ENCODE measurements at places on chromosomes 4 and X. TPM values are rescaled to one million over a fixed set of nuclear protein-coding genes. Genes with fewer than 3 reads are reported as not detected.

The FOXR2 gene
- total RNA-seq, result not detected

The CTAG1B gene
- not detected for total RNA-seq

The NSUN7 gene
- 4.4 TPM for total RNA-seq

The EDNRA gene
- 64.2 TPM for total RNA-seq

The NR0B1 gene
- total RNA-seq, result not detected

The RBPJ gene
- 45.9 TPM for total RNA-seq

The LRRC66 gene
- total RNA-seq, result 0.50 TPM

The ACE2 gene
- total RNA-seq, result 6.0 TPM

The HTN3 gene
- not detected for total RNA-seq

The CT45A3 gene
- not detected for total RNA-seq

The STARD8 gene
- total RNA-seq, result 10.8 TPM

The ABCD1 gene
- total RNA-seq, result 15.9 TPM

The PCDH7 gene
- 11.2 TPM for total RNA-seq

The ADGRG2 gene
- 0.34 TPM for total RNA-seq

The TRPC5OS gene
- not detected for total RNA-seq

The SLC25A6 gene
- total RNA-seq, result 204 TPM

The USP51 gene
- total RNA-seq, result 3.5 TPM

The SMIM31 gene
- total RNA-seq, result not detected

The CBR4 gene
- total RNA-seq, result 19.1 TPM

The TMEM31 gene
- not detected for total RNA-seq

The HERC5 gene
- total RNA-seq, result 3.5 TPM

The SPANXN4 gene
- total RNA-seq, result not detected

The F8A3 gene
- 16.5 TPM for total RNA-seq

The VEGFD gene
- 1.1 TPM for total RNA-seq

The DDIT4L gene
- total RNA-seq, result 3.6 TPM

The PCDH11X gene
- total RNA-seq, result 0.06 TPM

The TBX22 gene
- total RNA-seq, result not detected

The VCX gene
- not detected for total RNA-seq

The TCEAL1 gene
- 37.3 TPM for total RNA-seq

The ZNF157 gene
- 0.09 TPM for total RNA-seq

The BEX5 gene
- total RNA-seq, result 4.7 TPM

The CLNK gene
- total RNA-seq, result not detected

The MAGIX gene
- 16.6 TPM for total RNA-seq

The TMPRSS11F gene
- total RNA-seq, result not detected

The CUL4B gene
- 27.9 TPM for total RNA-seq

The PPP2R3B gene
- total RNA-seq, result 154 TPM

The SUPT20HL2 gene
- total RNA-seq, result not detected

The UGT2B15 gene
- total RNA-seq, result not detected

The F8A2 gene
- not detected for total RNA-seq

The VSIG1 gene
- total RNA-seq, result not detected

The SHROOM2 gene
- 4.0 TPM for total RNA-seq
